ENCODE measurements at places on chromosomes 12 and 14.

DNA sequence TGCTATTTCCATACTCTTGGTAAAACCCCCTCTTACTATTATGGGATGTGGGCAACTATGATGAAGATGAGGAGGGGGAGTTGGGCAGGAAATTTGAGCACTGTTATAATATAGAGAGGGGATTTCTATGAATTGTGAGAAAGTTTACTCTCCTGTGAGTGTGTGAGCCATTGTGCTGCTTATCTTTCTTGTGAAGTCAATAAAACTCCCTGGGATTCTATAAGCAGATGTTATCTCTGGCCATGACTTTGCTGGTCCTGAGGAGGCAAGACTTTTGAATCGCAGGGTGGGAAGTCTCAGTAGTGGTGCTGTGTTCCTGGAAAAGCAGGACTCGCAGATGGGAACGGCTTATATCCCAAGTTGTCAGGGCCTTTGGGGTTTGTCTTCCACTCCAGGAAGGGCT, 62.2 kb downstream of the EMP1 start:
- DNase-seq = no peak

DNA sequence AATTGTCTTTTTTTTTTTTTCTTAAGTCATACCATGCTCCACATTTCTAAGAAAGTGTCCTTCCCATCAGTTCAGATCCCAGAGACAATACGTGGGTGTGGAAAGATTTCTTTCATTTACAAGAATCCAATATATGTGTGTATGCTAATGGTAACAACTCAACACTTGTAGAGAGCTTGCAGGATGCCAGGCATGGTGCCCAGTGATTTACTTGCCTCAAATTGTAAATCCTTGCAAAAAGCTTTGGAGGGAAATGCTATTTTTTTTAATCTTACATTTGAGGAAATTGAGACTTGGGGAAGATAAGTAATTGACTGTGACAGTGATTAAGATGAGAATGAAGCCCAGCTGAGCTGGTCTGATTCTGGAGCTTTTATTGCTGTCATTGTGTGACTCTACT, 1264.6 kb upstream of the SEL1L start:
- no peak for DNase-seq

- DNase-seq = no peak
These were observed 486.5 kb downstream of the EGLN3 start for GRCh38 chr14:33464254-33464962.

- DNase-seq = no peak
These were observed 835 bp downstream of the VEZT start for GRCh38 chr12:95218150-95219133.

DNA sequence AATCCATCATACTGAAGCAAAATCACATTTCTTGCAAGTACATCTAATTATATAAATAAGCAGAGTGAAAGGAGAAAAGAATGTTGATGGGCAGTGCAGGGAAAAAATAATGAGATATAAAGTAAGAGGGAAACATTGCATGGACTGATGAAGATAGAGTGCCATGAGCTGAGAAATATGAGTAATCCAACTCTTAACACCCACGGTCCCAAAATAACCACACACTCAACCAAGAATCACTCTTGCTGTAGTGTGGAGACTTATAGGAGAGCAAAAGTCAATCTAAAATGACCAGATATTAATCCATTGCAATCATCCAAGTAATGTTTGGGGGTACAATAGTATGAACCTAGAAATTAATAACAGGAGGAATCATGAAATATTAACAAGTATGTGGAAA, 40.2 kb downstream of the MYF5 start:
- no peak for DNase-seq

DNA sequence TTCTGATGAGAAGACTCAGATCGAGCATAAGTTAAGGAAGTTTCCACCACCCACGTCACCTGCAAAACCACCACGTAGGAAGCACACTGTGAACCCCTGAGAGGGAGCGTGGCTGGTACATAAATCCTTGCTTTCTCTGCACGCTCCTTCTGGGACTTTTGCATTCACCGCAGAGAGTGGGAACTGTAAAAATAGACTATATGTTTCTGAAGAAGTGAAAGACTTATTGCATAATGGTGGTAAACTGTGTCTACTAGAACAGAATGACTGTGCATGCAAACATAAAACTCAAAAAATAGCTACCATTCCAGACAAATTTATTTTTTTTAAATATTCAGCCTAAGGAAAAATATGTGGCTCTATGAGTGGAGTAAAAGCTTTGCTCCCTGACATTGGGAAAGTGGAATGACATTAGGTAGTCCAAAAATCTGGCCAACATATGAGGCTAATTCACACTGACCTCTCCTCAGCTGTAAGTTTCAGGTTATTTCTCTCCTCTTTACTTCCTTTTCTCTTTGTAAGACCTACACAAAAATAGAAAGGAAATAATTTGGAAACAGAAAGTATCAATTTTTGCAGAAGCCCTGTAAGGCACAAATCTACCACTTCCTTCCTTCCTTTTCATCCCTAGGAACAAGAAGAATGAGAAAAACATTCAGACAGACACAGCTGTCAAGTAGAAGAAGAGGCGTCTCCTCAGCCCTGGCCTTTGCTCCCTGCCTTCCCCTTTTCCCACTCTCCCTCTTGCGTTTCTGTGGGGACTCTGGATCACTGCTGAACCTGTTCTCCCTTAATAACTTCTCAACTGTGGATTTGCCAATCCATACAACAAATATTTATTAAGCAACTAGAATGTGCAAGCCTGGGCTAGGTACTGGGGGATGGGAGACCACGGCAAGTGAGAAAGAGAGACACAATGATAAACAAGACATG, 264.3 kb upstream of the FOXN3 start:
- peak; percentile 97 for DNase-seq

GRCh38 chr12:93994721-93995120, 153.7 kb upstream of the PLXNC1 start:
- DNase-seq = no peak

- DNase-seq = no peak
These were observed 217.6 kb upstream of the CNTN1 start for GRCh38 chr12:40474630-40475029.

GRCh38 chr12:57161491-57161890, 14.1 kb upstream of the LRP1-AS start:
- DNase-seq = no peak

DNA sequence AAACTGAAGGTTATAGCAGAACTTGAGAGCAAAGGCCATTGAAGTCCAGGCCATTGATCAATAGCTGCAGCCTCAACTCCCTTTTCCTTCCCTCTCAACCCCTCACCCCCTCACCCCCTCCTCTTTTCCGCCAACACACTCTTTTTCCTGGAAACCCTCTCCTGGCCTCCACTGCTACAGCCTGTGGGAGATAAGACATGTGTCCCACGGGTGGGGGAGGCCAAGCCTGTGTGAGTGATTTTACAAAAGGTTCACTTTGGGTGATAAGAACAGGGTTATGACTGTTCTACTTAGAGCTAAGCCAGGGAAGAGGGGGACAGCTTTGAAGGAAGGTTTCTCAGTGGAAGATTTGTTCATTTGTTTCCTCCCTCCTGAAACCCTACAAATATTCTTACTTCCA, 9.2 kb upstream of the FGF23 start:
- DNase-seq = no peak

GRCh38 chr14:106776395-106776983, 1250.1 kb downstream of the TMEM121 start:
- no peak for DNase-seq

DNA sequence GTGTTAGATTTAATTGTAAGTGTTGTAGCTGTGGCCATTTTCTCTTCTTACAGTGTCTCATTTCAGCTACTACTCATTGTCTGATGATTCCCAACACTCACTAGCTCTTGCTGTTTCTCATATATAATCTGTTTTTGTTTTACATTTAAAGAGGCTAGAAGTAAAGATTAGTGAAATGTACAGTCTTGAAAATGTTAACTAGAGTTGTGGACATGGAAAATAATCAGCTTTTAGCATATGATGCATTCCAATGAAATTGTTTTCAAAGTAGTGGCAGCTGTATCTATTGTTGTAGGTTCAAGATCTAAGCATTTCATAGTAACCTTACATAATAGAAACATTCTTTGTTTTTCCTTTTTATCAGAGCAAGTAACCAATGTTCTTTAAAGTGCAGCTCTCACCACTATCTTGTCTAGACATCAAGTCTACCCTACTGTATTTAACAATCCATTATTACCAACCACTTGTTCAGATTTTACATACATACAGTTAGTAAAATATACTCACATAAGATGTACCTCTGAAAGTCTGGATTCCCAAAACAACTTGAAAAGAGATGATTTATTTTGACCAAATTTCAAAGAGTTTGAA, 76.9 kb downstream of the PPHLN1 start:
- no peak for DNase-seq

DNA sequence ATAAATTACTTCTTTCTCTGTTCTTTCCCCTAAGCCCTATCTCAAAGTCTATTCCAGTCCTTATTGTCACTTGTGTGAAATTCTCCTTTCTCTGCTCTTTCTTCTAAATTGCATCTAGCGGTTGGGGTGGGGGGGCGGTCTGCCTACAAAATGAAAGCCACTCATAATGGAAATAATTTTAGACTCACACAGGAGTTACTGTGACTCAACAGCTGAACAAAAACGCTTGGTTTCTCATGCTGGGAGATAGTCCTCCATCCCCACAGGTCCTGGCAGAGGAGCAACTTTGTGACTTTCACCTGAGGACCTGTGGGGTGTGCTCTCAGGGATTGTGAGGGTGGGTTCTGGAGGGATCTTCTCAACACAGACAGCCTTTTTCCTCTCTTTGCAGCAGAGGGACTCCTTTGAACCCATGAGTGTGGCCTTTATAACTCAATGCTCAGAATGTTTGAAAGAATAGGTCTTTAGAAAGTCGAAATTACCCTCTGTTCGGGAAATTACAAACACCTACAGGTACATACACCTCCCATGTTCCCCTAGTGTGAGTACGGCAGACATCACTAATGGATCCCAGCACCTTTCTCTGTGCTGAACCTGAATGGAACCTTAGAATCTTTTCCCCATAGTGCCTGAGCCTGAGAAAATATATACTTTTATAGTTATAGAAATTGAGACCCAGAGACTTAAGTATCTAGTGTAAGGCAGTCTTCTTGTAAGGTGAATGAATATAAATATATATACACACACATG, 109.7 kb downstream of the CHST11 start:
- peak; percentile 14 for DNase-seq

DNA sequence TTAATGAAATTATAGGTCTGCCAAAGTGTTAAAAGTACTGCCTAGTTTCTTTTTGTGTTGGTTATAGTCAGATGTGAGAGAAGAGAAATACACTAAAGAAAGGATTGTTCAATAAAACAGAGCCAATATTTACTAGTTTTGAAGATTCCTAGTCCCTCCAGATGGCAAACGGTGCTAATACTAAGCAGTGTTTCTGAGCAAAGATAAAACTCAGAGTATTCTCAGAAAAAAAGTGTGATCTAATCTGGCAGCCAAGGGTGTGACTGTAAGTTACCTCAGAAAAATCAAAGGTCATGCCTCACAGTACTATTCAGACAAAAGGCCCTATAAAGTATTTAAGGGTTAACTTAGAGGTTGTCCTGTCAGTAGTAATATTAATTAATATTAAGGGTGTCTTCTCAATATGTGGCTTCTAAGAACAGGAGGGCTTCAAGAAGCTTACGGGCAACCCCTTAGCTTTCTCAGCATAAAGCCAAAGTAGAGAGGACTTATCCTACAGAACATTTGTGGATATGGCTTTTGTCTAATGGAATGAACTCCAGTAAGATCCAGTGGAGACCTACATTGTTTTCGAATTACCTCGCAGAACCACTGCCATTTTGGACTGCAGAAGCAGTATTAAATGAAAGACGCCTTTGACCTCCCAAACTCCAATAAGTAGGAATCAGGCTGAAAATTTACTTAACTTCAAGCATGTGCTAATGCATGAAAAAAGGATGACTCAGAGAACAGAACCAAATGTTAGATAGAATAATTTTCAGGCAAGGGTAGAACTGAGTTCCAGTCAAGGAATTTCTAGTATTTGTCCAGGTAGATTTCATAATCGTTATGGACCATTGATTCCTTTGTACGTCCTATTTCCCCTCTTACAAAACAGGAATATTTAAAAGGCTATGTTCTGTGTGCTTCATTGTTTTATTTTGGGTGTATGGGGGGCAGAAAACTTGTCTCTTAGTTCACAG, 46.6 kb downstream of the USP15 start:
- no peak for DNase-seq

GRCh38 chr14:31090883-31091764, 64.9 kb upstream of the STRN3 start:
- peak; percentile 80 for DNase-seq

GRCh38 chr14:20998674-20999366, at the start of gene SLC39A2:
TSS of gene SLC39A2 (plus strand) at chr14:20999293. CDS start at chr14:20999447, 154 bp downstream.
- peak; percentile 30 for DNase-seq

- peak; percentile 40 for DNase-seq
These were observed 26.4 kb upstream of the BATF start for GRCh38 chr14:75495882-75496281.

- DNase-seq = no peak
These were observed 91.0 kb upstream of the MED13L start for GRCh38 chr12:116368196-116369194.

DNA sequence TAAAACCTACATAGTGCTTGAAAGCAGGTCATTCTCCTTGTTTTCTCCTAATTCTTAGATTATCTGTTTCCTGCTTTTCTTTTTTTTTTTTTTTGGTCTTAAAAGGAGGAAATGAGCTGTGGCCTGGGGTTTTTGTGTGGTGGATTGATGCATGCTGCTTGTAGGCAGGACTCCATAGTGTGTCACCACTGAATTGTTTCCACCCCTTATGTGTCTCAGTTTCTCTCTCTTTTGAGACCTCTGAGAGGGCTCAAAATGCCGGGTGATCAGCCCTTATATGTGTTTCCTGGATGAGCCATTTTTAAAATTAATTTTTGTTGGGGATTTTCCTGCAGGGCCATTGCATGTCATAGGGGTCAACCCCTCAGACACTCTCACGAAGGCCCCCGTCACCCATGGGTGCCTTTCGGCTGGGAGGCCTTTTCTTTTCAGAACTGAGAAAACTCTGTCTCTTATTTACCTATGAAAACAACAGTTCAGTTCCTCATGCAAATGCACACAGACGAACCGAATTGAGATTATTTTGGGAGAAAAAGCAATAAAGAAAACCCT, 32.0 kb upstream of the LRRK2 start:
- peak; percentile 81 for DNase-seq

- no peak for DNase-seq
These were observed 8.0 kb downstream of the SNW1 start for GRCh38 chr14:77752799-77753516.

GRCh38 chr14:24710403-24711112, 76.6 kb upstream of the GZMB start:
- peak; percentile 35 for DNase-seq

- DNase-seq = no peak
These were observed 8.1 kb downstream of the TXNRD1 start for GRCh38 chr12:104223712-104224111.

DNA sequence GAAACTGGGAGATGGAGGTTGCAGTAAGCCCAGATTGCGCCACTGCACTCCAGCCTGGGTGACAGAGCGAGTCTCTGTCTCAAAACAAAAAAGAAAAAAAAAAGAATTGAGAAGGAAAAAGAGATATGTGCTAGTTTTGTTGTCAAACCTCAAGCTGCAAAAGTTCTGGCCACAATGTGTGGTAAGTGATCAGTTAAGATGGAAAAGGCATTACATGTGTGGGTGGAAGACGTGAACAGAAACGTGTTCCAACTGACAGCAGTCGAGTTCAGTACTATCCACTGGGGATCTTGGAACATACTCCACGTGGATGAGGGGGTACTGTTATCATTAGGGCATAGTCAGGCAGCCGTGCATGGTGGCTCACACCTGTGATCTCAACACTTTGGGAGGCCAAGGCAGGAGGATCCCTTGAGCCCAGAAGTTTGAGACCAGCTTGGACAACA, 17.3 kb downstream of the GPR68 start:
- peak; percentile 89 for DNase-seq

- DNase-seq = no peak
These were observed 759.6 kb upstream of the TMEM132C start for GRCh38 chr12:127507341-127507740.

All from MV-4-11 (cell line).